ENCODE measurements at places on chromosomes 7 and 10. TPM values are rescaled to one million over a fixed set of nuclear protein-coding genes. Genes with fewer than 3 reads are reported as not detected.

DNA sequence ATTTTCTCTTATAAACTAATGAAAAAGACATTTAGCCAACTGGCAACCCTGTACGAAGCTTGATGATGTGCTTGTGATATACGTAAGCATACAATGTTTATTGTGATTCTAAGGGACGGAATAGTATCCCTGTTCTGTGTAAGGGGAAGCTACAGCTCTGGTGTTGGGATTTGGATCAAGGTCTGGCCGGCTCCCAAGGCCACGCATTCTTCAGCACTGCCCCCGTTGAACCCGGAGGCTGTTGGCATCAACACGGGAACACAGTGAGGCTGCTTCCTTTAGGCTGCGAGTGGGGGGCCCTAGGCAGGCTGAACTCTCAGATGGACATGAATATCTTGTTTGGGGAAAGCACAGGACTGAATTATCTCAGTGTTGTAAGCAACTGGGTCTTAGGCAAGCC, 180.6 kb downstream of the CAMK1D start:
- DNase-seq = no peak

PAPOLB gene
- total RNA-seq = under 0.01 TPM

DNA sequence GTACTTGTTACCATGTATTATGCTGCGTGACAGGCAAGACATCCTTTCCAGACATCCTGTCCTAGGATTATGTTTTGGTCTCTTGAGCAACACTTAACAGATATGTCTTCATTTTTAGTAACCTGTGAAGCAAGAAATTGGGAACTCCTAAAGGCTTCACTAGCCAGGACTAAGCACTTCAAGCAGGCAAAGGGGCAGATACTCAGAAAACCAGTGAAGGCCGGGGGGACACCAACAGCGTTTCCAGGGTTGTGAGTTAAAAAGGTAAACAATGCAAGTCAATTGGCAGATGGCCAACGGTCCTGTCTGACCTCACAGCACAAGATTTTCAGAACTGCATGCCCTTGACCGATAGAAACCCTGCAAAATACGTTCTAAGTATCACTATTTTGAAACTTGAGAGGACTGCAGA, 77.6 kb upstream of the SFMBT2 start:
- peak; percentile 7 for DNase-seq

GRCh38 chr10:57979956-57980355, 287.7 kb downstream of the IPMK start:
- peak; percentile 12 for DNase-seq

DNA sequence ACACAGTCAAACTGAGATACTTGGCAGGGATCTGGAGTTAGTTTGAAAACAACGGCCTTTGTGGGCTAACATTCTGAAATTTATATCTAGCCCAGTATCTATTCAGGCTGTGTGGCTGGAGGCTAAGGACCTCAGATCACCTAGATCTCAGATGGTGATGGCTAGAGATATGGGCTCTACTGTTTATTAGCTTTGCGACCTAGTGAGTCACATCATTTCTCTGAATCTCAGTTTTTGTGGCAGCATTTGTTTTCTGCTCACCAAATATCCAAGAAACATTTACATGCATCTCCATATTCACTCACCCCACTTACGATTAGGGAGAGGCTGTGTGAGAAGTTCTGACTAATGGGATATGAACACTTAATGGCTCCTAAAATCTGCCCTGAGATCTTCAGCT, 503.9 kb downstream of the KIF20B start:
- no peak for DNase-seq

CFAP46 gene
- 0.38 TPM for total RNA-seq

- no peak for DNase-seq
Observed at GRCh38 chr10:113524539-113525490, 28.0 kb upstream of the HABP2 start.

DNA sequence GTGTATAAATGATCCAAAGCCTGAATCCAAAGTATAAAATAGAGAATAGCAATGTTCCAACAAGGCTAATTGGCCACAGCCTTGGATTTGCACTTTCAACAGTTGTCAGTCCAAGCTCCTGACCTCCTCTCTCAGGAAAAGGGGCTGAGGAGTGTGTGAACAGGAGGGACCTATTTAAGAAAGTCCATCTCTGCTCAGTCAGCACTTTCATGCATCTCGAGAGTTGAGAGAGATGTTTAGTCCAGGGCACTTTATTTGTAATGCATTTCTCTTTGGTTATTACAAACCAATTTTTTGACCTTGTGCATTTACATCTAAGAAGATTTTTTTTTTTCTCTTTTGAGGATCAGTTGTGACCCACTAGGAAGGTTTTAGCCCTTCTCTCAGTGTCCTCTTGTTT, 244.2 kb downstream of the CREB5 start:
- no peak for DNase-seq

METTL2B gene
- 38.3 TPM for total RNA-seq

DNA sequence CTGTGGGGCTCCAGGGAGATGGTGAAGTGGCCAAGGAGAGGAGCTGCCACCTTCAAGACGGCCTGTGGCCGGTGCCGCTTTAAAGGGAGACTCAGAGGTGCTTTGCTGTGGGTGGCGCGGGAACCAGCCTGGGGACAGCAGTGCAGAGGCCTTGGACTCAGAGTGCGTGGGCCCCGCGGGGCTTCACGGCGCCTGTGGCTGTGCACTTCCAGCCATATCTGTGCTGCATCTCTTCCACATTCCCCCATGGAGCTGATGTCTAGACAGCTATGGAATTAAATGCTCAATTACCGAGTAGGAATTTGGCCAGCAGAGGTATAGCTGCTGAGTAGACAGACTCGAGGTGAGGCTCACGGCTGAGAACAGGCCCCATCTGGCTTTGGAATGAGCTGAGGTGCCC, 41.7 kb downstream of the HTRA1 start:
- DNase-seq = no peak

ADAM12 gene
- 1.8 TPM for total RNA-seq
